ENCODE measurements at places on chromosomes 16 and 17.
A peak's percentile ranks its signal among the peaks of the same experiment; 100 is the strongest.

- DNase-seq = no peak
These were observed 186.3 kb upstream of the XYLT1 start for GRCh38 chr16:17657045-17657444.

DNA sequence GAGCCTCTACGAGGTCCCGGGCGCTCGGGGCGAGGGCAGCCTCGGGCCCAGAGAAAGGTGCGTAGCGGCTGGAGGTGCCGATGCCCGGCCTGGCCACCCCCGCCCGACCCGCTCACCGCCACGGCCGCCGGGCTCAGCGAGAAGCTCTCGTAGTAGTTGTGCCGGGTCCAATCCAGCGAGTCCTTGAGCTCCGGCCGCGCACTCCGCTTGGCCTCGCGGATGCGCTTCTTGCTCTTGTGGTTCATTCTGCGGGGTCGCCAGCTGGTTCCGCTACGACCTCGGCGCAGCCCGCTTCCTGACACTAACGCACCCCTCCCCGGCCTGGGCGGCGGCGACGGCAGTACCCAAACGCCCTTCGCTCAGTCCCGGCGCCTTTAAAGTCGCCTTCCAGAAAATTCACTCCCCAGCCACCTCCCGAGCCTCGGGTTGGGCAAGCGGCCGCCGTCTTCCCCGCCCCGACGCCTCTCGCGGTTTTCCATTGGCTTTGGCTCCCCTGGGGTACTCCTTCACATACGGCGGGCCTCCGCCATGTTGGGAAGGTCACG, at the start of gene JMJD6:
Gene JMJD6, minus strand, starts transcription at position 376 of the 545 bp plus-strand sequence. Its CDS starts 131 bp downstream, at position 245.
- no peak for DNase-seq

GRCh38 chr17:57678393-57678792, 66.7 kb downstream of the CCDC182 start:
- DNase-seq = no peak

DNA sequence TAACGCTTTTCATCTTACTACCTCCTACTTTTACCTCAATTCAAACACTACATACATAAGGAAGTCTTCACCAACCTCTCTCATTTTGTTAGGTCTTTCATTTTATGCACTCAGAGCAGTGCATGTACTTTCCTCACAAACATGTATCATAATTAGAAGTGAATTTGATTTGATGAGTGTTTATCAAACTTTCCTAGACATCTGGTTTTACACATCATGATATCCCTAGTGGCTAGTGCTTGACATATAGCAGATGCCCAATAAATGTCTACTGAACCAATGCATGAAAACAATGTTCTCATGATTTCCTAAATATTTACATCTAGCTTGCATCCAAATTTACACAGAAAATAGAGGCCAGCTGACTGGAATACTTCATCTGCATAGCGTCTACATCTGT, 323.4 kb upstream of the KIF2B start:
- DNase-seq = no peak

- no peak for DNase-seq
These were observed 28.0 kb downstream of the ZNF423 start for GRCh38 chr16:49827805-49828438.

GRCh38 chr16:5175266-5175665, 77.7 kb upstream of the EEF2KMT start:
- DNase-seq = no peak

- DNase-seq = no peak
These were observed 7.9 kb upstream of the SCNN1G start for GRCh38 chr16:23174622-23175021.

GRCh38 chr17:53032861-53033271, 789.9 kb upstream of the KIF2B start:
- DNase-seq = no peak

DNA sequence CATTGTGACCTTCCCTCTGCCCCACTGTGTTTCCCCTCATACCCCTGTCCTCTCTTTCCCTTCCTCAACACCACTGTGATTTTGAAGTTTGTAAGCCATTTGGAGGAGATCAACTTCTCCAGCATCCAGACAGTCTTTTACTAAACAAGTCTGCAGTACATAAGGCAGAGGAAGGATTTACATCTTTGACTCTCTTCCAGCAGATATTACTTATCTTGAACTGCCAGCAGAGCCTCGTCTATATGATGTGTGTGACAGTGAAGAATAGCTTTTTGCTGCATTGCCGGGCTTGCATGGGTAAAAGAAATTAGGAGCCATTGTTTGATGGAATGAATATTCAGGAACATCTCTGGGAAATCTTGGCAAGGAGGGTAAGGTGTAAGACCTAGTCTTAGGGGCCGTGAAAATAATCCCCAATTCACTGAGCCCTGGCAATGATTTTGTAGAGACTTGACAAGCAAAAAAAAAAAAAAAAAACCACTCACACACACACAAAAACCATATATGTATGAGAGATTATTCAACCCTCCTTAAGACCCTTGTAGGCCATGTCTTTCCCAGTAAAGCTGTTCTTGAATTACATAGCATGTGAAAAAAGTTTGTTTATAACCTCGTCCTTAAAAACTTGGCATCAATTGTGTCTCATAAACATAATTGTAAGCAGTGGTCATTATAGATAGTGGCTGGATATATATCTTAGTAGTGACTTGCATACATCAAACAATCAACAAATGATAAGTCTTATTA, 903.9 kb downstream of the CDH11 start:
- no peak for DNase-seq

GRCh38 chr16:54816471-54816870, 114.2 kb upstream of the IRX5 start:
- DNase-seq = no peak

DNA sequence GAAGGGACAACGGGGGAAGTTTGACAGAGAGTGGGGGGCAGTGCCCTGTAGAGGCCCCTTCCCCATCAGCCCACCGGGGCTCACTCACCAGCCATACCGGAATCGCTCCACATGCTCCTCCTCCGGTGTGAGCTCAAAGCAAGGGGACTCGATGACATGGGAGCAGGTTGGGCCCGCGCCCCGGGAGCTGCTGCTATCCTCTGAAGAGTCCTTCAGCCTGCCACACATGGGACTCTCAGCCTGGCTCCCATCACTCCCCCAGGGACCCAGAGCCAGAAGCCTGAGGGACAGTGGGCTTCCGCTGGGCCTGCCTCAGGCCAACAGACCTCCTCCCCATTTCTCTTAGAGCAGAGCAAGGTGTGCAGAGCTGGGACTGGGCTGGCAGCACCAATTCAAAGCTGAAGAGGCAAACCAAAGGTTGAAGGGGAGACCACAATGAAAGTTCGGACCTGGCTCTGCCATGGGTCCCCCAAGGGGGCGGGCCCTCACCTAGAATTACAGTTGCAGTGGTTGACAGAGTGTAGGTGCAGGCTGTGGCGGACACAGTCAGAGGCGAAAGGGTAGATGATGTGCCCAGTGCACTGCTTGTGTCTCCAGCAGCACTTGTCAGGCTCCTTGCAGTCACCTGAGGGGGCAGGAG, 7.3 kb downstream of the PROCA1 start:
- DNase-seq = no peak

GRCh38 chr17:44279666-44280391, 11.9 kb upstream of the SLC4A1 start:
- no peak for DNase-seq

DNA sequence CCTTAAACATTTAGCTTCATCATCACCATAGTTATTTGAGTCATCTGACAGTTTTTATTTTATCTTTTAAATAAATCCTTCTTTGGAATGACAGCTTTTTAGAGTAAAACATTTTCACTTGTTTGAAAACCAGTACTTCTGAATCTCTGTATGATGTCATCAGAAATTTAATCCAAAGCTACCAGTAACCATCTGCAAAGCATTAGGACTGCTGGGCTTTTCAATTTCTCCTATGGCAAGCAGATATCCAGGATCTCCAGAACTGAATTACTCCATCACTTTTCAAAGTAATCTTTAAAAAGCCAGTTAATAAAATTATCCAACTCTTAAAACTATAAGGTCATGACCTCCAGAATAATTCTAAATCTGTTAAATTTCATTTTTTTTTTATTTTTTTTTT, 51.5 kb downstream of the CHCT1 start:
- no peak for DNase-seq

DNA sequence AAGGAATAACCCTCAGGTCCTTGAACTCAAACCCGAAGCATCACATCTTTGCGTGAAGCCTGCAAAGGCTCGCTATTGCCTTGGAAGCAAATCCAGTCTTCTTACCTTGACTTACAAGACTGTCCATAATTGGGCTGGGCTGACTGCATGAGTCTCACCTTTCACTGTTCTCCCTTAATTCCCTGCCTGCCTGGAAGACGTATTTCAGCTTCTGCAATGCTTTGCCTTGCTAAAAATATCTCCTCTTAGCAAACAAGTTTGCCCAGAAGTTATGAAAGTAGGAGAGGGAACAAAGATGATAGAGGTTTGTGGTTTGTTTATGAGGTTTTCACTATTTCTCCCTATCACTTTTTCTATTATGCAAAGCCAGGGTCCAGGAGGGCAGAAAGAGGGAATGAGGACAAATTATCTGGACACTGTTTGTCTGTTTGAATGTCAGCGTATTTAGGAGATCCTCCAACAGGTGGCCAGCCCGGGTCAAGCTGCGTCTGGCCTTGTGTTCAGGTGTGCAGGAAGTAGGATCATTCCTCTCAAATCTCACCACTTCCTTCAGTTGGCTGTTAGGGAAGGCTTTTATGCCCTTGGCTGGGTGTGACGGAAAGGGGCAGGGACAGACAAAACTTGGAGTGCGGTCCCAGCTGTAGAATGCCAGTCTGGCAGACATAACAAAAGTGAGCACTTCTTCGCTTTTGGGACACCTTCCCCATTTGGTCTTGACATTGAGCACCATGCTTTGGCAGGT, 488.9 kb downstream of the CDH13 start:
- no peak for DNase-seq

DNA sequence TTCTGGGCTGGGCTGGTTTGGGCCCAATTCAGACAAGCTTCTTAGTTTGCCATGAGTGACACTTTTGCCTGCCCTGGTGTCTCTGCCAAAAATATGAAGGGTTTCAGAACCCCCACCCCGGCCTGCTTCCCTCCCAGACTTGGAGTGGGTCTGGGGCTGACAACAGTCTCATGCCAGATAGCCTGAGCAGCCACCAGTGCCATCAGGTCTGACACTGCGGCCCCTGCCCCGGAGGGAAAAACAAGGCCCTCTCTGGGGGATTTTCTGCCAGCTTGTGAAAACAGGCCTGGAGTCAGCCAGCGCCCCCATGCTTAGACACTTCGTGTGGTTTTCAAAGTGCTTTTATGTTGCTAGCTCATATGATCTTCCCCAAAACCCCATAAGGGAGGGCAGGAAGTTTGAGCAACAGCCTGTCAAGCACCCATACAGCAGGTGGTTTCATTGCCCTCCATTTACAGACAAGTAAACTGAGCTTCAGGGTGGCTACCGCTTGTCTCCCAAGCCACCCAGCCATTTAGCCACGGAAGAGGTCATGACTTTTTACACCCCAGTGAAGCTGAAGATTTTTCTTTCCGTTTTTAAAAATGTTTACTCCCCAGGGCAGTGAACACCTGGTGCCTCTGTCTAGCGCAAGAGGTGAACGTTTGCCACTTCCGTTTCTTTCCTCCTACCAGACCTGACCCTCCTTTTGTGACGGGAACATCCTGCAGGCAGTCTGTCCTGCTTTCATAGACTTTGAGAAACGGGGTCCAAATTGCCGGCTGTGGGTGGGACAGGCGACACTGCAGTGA, 300.6 kb downstream of the SEC14L1 start:
- peak; percentile 81 for DNase-seq

DNA sequence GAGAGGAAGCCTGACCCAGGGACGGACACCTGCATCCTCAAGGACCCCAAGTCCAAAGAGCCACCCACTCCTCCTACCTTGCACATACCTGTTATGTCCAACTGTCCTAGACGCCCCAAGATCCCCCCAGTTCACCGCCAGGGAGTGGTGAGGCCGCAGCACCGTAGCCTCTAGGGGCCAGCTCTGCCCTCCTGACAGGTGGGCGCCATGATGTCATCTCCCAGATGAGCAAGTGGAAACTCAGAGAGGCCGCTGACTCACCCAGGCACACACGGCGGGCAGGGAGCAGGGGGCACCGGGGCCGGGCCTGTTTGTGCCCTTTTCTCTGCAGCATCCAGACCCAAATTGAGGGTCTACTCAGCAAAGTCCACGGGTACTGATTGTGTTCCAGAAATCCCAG, 4.8 kb upstream of the ZNF469 start:
- DNase-seq = no peak

DNA sequence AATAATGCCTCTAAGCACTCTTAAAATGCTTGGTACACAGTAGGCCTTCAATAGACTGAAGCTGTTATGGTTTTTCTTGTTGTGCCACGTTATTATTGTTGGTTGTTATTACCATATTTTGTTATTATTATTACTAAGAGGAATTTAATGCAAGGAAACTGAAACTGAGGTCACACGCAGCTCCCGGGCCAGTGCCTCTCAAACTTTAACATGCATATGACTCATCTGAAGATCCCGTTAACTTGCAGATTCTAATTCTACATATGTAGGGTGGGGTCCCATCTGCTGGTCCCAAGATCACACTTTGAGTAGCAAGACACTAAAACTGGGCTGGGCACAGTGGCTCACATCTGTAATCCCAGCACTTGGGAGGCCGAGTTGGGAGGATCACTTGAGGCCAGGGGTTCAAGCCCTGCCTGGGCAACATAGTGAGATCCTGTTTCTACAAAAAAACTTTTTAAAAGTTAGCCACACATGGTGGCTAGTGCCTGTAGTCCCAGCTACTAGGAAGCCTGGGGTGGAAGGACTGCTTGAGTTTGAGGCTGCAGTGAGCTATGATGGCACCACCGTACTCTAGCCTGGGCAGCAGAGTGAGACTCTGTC, 888 bp downstream of the ACSM5 start:
- DNase-seq = no peak

GRCh38 chr17:50174444-50174843, 8.6 kb downstream of the SGCA start:
- DNase-seq = no peak

DNA sequence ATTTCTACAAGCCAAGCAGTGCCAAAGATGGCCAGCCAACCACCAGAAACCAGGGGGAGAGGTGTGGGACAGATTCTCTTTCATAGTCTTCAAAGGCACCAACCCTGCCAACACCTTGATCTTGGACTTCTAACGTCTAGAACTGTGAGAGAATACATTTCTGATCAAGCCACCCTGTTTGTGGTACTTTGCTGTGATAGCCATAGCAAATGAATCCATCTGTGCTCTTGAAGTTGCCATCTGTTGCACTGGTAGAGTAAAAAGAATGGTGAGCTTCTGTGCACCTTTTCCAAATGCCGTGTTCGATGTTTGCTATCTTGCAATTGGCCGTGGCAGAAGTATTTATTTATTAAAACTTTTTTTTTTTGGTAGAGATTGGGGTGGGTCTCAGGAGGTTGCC, 16.7 kb upstream of the ADGRG1 start:
- no peak for DNase-seq
